ENCODE measurements at places on chromosomes 5 and 9.

DNA sequence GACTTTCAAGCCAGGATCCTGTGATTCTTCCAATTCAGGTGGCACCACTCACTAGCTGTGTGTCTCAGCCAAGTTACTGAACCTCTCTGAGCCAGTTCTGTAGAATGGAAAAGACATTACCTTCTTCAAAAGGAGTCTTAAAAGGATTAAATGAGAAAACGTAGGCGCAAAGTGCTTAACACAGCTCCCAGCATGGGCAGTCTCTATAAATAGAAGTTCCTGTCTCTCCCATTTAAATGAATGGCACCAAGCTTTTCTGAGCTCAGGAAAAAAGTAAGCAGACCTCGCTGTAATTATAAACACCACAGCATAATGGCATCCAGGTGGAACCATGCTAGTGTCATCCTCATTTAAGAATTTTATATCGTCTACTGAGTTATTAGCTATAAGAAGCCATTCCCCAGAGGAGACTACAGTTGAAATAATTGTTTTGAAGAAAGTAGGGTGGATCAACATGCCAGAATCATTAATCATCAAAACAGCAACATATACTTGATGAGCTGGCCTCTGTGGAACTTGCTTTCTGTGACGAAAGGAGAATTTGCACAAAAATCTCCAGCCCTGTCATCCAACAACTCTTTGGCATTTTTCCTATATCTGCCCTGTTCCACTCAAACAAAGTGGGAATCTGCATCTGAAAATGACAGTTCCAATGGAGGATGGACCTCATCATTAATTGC lies 188.9 kb downstream of the SPOCK1 start:
- no peak for DNase-seq
- no peak overlapping the region for H3K4me3 ChIP-seq
- no peaks in the 10 kb centered on the region for H3K4me1 ChIP-seq
- no peak overlapping the region for H3K27ac ChIP-seq

- no peak overlapping the region for H3K27ac ChIP-seq
- H3K27me3 ChIP-seq = no peaks in the 10 kb centered on the region
- no peak for DNase-seq
- no peak overlapping the region for H3K4me3 ChIP-seq
- no peaks in the 10 kb centered on the region for H3K36me3 ChIP-seq
Measured at GRCh38 chr5:9197881-9198260, 348.0 kb downstream of the SEMA5A start.

DNA sequence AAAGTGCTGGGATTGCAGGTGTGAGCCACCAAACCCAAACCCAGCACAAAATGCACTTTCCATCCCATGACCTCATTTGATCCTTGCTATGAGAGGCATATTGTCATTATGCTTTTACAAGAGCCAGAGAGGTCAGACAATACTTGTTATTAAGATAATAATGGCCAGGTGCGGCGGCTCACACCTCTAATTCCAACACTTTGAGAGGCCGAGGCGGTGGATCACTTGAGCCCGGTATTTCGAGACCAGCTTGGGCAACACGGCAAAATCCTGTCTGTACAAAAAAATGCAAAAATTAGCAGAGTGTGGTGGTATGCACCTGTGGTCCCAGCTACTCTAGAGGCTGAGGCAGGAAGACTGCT lies 55.9 kb upstream of the IL17B start:
- H3K27me3 ChIP-seq = no peaks in the 10 kb centered on the region
- H3K4me1 ChIP-seq = peaks cover 25% of the 10 kb centered on the region
- H3K27ac ChIP-seq = no peak overlapping the region
- DNase-seq = no peak

DNA sequence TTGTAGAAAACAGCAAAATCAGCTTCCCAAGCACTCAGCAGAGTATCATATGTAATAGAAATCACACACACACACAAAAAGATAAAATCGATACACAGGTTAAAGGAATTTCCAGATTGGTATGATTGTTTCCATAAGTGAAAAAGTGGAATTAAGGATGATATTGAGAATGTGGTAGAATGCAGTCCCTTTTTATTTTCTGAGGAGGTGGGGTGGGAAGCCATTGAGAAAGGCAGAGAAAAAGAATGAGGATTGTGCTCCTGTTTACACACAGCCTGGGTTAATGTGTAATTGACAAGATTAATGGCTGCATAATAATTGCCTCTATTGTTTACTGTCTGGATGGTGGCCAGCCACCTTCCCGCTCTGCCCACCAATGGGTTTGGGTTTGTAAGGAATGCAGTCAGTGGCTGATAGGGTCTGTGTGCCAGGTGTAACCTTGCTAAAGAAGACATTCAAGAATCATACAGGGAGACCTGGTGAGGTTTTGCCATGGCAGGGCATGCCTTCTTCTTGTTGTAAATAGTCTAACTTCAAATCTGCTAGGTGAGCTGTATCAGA lies 177.2 kb upstream of the MAP3K1 start:
- H3K4me3 ChIP-seq = no peak overlapping the region
- no peak for DNase-seq
- peaks cover 80% of the 10 kb centered on the region for H3K4me1 ChIP-seq

- peaks cover 34% of the 10 kb centered on the region for H3K27me3 ChIP-seq
- no peak overlapping the region for H3K27ac ChIP-seq
- no peak for DNase-seq
- no peaks in the 10 kb centered on the region for H3K4me1 ChIP-seq
- no peak overlapping the region for H3K4me3 ChIP-seq
- no peaks in the 10 kb centered on the region for H3K36me3 ChIP-seq
Measured at GRCh38 chr5:136285096-136285855, 80.1 kb downstream of the TRPC7 start.

GRCh38 chr5:86124333-86124732 lies 493.4 kb upstream of the COX7C start:
- H3K4me3 ChIP-seq = no peak overlapping the region
- no peaks in the 10 kb centered on the region for H3K4me1 ChIP-seq
- no peaks in the 10 kb centered on the region for H3K36me3 ChIP-seq
- no peak for DNase-seq
- no peaks in the 10 kb centered on the region for H3K27me3 ChIP-seq
- no peak overlapping the region for H3K27ac ChIP-seq

DNA sequence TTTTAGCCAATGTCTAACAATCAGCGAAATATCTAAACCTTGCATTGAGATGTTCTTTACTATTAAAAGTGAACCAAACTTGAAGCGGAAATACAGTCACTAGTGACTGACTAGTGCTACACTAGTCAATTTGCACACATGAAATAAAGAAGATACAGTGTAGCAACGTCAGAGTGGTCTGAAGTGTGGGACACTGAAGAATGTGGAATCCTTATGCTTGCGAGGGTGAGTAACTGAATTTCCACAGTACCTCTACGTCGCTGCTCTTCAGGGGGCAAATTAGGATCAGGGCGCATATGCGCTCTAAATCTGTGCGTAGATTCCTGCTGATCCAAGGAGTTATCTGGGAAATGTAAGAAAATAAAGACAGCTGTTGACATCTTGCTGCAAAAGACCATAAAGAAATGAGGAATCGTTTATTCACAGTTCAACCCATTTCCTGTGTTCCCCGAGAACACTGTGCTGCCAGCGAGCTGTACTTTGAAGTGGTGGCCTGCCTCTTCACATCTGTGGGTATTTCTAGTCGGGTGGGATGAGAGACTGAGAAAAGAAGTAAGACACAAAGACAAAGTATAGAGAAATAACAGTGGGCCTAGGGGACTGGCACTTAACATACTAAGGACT lies 39.8 kb upstream of the FLT4 start:
- H3K27me3 ChIP-seq = peaks cover 53% of the 10 kb centered on the region
- peaks cover 23% of the 10 kb centered on the region for H3K4me1 ChIP-seq
- DNase-seq = no peak
- H3K4me3 ChIP-seq = no peak overlapping the region
